ENCODE measurements at places on chromosomes 13 and 19.
A peak's percentile ranks its signal among the peaks of the same experiment; 100 is the strongest.

GRCh38 chr13:44229371-44230030 lies 144.1 kb upstream of the SERP2 start:
- no peak for DNase-seq

DNA sequence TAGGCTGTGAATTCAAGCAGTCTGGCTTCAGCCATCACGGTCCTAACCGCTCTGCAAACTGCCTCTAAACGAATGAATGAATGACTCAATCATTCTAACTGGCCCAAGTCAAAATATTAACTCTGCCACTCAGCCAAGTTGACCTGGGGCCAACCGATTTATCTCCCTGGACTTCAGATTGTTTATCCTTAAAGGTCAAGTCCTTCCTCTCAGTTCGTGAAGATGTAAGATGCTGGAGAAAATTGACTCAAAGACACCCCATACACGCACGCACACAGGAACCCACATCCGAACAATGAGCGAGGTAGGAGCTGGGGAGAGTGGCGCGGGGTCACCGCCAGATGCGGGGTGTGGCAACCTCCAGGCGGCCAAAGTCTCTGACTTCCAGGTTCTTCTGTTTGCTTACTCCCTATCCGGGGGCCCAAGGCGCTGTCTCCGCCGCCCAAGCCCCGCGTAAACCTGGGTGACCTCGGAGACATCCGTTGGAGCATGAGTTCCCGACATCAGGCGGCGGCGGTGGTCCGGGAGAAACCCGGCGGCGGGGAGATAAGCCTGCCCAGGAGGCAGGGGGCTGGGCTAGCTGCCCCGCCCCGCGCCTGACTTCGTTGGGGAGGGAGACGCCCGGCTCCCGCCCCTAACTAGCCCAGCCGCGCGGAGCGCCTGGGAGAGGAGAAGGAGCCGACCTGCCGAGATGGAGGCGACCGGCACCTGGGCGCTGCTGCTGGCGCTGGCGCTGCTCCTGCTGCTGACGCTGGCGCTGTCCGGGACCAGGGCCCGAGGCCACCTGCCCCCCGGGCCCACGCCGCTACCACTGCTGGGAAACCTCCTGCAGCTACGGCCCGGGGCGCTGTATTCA lies at the start of gene CYP2S1:
Gene CYP2S1, plus strand, starts transcription at position 646 of the 856 bp plus-strand sequence. Its CDS starts 46 bp downstream, at position 692.
- DNase-seq: no peak

- peak; percentile 55 for DNase-seq
Measured at GRCh38 chr13:31018511-31018910, 86.1 kb downstream of the TEX26 start.

DNA sequence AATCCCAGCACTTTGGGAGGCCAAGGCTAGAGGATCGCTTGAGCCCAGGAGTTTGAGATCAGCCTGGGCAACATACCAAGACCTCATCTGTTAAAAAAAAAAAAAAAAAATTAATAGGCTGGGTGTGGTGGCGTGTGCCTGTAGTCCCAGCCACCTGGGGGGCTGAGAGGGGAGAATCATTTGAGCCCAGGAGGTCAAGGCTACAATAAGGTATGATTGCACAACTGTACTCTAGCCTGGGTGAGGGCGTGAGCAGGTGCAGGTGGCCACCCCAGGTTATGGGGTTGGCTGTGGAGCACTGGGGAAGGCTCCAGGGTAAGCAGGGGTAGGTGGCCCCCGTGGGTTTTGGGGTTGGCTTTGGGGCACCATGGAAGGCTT lies 33.9 kb downstream of the MCF2L start:
- no peak for DNase-seq

GRCh38 chr13:113635048-113635420 lies 23.0 kb downstream of the ATP4B start:
- no peak for DNase-seq

DNA sequence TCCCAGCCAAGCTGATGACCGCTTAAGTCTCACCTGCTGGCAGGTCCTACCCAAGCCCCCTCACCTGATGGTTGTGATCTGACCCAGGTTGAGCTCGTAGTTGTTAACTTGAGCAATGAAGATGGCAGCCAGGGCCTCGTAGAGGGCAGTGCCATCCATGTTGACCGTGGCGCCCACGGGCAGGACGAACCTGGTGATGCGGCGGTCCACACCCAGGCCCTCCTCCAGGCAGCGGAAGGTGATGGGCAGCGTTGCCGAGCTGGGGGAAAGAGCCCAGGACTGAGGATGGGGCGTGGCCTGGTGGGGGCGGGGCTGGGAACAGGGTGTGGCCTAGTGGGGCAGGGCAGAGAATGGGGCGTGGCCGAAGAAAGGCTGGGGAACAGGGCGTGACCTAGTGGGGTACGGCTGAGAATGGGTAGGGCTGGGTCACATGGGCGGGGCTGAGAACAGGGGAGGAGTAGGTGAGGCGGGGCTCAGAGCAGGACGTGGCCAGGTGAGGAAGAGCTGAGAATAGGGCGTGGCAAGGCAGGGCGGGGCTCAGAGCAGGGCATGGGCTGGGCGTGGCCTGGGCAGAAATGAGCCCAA lies 12.9 kb downstream of the OR7C2 start:
- DNase-seq: no peak

GRCh38 chr13:85717921-85718320 lies 81.3 kb downstream of the SLITRK6 start:
- no peak for DNase-seq

DNA sequence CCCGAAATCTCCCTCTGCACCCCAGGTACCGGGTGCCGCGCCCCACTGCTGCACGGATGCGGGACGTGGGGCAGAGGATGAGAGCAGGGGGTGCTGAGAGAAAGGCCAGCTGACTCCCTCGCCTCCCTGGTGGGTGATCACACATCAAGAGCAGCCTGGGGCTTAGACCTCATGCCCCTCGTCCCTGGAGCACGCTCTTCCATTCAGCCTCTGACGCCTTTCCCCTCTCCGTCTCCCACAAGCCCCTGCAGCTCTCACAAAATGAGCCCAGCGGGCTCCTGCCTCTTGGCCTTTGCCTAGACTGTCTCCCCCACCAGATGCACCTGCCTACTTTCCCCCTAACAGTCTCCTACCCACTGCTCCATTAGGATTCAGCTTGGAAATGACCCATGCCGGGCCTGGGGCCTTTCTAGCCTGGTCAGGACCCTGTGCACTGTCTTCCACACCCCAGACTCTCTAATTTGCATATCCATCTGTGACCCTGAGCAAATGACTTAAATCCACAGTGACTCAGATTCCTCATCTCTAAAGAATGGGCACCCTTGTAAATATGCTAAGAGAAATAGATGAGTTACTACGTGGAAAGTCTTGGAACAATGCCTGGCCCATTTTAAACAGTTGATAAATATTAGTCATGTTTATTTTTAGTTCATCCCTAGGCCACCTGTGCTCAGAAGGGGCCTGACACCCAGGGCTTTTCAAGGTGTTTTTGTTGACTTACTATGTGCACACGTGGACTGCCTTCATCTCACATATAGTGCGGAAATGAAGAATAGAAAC lies 582 bp upstream of the PTPRH start:
- DNase-seq: no peak

DNA sequence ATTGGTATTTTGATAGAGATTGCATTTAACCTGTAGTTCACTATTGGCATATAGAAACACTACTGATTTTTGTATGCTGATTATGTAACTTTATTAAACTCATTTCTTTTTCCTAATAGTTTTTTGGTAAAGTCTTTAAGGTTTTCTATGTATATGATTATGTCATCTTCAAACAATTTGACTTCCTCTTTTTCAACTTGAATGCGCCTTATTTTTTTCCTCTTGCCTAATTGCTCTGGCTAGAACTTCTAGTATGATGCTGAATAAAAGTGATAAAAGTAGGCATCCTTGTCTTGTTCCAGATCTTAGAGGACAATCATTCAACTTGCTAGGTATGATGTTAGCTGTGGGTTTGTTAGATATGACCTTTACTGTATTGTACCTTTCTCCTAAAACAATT lies 1034.9 kb downstream of the PCDH9 start:
- DNase-seq: no peak

- DNase-seq: no peak
Measured at GRCh38 chr19:913080-913748, at the start of gene R3HDM4. Gene R3HDM4 (minus strand): TSS chr19:913219. CDS start chr19:913157, 62 bp downstream.

DNA sequence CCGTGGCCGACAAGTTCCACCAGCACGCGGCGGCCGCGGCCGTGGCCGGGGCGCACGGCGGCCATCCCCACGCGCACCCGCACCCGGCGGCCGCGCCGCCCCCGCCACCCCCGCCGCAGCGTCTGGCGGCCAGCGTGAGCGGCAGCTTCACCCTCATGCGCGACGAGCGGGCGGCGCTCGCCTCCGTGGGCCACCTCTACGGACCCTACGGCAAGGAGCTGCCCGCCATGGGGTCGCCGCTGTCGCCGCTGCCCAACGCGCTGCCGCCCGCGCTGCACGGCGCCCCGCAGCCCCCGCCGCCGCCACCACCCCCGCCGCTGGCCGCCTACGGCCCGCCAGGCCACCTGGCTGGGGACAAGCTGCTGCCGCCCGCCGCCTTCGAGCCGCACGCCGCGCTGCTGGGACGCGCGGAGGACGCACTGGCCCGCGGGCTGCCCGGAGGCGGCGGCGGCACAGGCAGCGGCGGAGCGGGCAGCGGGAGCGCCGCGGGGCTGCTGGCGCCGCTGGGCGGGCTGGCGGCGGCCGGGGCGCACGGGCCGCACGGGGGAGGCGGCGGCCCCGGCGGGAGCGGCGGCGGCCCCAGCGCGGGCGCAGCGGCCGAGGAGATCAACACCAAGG lies 821 bp downstream of the ONECUT3 start:
- no peak for DNase-seq

- no peak for DNase-seq
Measured at GRCh38 chr13:25153736-25154135, 18.4 kb downstream of the AMER2 start.

- peak; percentile 36 for DNase-seq
Measured at GRCh38 chr19:28454083-28454482, 758.9 kb downstream of the UQCRFS1 start.

GRCh38 chr19:18869023-18869618 lies 26.8 kb downstream of the CERS1 start:
- no peak for DNase-seq

DNA sequence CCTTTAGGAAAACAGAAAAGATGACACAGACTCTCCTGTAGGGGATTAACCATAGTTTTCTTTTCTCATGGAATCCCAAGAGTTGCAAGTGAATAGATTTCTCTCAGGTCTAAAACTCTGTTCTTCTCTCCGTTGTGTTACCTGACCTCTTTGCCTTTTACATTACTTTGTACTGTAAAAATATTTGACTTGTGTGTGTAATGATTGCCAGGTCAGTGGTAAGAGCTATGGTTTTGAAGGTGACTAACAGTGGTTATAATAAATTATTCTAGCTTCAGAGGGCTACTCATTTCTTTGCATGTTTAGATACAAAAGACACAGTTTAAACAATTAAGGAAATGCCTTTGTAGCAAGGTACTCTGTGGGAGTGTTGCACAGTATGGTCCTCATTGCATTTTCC lies 23.0 kb upstream of the PSG2 start:
- DNase-seq: no peak

- DNase-seq: peak; percentile 90
Measured at GRCh38 chr19:40610396-40611064, 9.4 kb downstream of the LTBP4 start.

DNA sequence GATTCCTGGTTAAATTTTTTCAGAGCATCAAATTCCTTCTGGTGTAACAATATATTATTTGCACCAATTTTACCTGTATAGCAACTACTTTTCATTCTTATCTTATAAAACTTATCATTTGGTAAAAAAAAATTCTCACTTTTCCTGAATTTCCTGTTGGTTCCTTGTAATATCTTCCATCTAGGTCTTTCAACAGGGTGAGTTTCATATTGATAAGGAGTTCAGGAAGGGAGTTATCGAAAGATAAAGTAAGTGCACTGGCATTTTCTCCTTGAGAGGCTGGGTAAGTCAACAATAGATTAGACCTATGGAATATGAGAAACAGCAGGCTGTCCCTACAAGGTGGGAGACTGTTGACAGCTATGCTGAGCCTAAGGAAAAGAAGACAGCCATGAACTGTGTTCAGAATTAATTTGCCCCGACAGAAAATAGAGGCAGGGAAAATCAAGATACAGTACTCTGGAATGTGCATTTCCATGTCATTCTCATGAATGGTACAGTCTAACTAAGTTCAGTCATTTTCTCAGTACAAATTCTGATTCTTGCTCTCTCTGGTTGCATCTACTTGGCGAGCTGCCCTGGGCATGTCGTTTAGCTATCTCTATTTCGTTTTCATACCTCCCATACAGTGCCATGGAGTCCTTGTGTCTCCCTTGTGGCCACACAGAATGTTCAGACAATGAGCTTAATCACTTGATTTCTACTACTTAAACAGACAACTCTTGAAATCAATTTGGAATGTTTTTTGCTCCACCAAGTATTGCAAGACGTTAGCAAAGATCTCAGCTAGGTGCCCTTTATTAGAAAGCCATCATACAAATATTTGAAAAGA lies 9.9 kb downstream of the IGFL1 start:
- no peak for DNase-seq

- DNase-seq: no peak
Measured at GRCh38 chr19:4957981-4958380, 10.9 kb upstream of the KDM4B start.

DNA sequence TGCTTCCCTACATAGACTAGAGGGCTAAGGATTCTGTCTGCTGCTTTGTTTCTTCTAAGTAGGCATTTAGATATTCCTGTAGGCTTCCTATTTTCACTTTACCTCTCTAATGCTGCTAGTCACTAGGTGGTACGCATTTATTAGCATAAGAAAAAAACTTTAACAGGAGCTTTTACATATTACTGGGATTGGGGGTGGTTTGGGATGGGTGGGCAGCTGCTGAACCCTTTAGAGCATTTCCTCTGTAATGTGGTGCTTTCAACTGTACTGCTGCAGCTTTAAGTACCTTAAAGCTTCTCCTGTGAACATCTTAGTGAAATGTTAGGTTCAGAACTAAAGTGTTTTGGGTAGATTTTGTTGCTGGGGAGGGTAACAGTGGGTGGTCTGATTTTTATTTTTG lies 92.6 kb downstream of the ZNF486 start:
- no peak for DNase-seq

DNA sequence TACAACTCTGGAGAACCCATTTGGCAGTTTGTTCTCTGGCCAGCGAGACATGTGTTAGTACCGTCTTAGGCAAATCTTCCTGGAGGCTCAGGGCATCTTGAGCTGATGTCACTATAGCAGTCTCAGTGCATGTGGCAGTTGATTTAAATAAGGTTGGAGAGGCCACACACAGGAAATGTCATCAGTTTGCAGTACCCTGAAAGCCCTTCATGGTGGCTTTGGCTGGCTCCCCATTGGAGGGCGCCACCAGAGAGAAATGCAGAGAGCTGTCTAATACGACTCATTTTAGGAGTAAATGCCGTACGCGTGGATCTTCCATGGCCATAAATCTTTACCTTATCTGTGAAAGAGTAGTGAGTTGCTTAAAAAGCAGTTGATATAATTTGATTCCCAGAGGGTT lies 163.1 kb downstream of the STK24 start:
- peak; percentile 21 for DNase-seq

DNA sequence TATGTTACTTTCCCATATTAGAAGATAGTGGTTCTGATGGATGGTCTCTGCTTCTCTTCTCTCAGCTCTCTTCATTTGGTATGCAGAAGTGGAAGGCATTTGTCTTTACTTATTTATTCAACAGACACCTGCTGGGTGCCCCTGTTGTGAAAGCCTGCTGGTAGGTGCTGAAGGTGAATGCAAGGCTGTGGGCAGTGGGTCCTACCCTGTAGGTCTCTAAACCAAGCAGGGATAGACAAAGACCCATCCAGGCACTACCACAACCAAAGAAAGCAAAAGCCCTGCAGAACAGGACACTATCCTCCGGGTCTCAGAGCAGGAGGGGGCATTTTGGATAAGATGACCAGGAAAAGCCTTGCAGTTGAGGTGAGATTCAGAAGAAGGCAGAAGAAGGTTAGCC lies 106.1 kb downstream of the STARD13 start:
- DNase-seq: no peak
